Aortic smooth muscle cell (primary cell): ENCODE measurements at places on chromosomes 11 and 22. TPM values are rescaled to one million over a fixed set of nuclear protein-coding genes. Genes with fewer than 3 reads are reported as not detected.

Gene FJX1
- 27.0 and 71.6 TPM in 2 replicates for total RNA-seq

Gene SLC17A6
- not detected in 2 replicates for total RNA-seq

Gene BIK
- total RNA-seq, result not detected in 2 replicates

Gene KDM2A
- 34.6 and 38.3 TPM in 2 replicates for total RNA-seq

Gene CNTF
- 0.92 and 1.9 TPM in 2 replicates for total RNA-seq

Gene DLG2
- 1.8 and 2.6 TPM in 2 replicates for total RNA-seq

Gene ANO1
- total RNA-seq, result 3.8 and 16.4 TPM in 2 replicates

Gene DDTL
- total RNA-seq, result 0.62 and 0.92 TPM in 2 replicates

Gene ATP6V1E1
- 219 and 223 TPM in 2 replicates for total RNA-seq

Gene MMP13
- total RNA-seq, result not detected in 2 replicates

Gene GAB4
- total RNA-seq, result not detected in 2 replicates

Gene GLYATL1
- total RNA-seq, result 0.37 and 0.53 TPM in 2 replicates

Gene CASP5
- not detected in 2 replicates for total RNA-seq
